ENCODE measurements at places on chromosomes 5 and 9. TPM values are rescaled to one million over a fixed set of nuclear protein-coding genes. Genes with fewer than 3 reads are reported as not detected.

The IL31RA gene
- total RNA-seq: 2.6 TPM

The RORB gene
- total RNA-seq: 2.1 TPM

The STK32A gene
- total RNA-seq: 2.8 TPM

The TOMM5 gene
- 113 TPM for total RNA-seq

The EMB gene
- 11.6 TPM for total RNA-seq

The MARCOL gene
- not detected for total RNA-seq

The IFNA21 gene
- total RNA-seq: not detected

DNA sequence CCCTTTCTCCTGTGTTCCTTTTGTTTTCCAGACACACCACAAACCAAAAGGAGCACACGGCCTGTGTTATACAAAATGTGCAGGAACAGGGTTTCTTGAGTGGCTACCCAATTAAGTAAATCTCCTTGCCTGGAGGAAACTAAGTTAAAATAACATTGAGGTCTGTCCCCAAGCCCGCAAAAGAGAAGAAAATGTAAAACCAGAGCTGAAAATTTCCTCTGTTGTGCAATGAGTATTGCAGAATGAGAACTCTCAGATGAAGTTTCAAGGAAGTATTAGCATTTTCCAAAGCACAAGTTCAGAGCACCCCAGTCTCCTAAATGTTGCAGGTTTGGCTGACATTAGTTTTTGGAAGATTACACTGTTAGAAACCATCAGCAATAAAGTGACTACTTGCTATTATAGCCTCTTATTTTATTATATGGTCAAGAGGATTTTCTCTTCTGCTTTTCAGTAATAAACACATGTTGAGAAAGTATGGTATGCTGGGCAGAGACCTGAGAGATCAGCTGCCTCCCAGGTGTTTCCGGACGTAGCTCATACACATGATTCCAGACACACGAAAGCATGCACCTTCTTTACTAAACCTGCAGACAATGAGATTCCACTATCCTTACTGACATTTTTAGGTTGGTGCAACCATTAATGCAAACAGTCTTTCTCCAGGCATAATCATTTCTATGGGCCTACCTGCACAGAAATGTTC is 161.3 kb downstream of the SNCAIP start:
- no peak for DNase-seq

DNA sequence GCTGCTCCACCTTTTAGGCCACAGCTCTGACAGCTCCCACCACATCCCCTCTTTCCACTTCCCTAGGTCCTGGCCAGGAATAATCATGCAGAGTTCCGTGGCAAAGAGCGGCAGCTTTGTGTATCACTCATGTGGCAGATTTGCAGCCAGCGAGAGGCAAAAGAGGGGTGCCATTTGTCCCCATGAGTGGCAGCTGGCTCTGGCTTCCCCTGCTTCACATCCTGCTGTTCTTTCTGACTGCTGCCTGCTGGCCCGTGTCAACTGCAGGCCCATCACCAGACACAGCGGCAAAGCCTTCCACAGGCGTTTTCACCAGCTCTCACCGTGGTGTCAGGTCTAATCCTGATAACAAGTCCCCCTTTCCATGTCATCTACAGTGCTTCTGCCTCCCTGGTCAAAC is 430.6 kb upstream of the DAP start:
- DNase-seq: no peak

DNA sequence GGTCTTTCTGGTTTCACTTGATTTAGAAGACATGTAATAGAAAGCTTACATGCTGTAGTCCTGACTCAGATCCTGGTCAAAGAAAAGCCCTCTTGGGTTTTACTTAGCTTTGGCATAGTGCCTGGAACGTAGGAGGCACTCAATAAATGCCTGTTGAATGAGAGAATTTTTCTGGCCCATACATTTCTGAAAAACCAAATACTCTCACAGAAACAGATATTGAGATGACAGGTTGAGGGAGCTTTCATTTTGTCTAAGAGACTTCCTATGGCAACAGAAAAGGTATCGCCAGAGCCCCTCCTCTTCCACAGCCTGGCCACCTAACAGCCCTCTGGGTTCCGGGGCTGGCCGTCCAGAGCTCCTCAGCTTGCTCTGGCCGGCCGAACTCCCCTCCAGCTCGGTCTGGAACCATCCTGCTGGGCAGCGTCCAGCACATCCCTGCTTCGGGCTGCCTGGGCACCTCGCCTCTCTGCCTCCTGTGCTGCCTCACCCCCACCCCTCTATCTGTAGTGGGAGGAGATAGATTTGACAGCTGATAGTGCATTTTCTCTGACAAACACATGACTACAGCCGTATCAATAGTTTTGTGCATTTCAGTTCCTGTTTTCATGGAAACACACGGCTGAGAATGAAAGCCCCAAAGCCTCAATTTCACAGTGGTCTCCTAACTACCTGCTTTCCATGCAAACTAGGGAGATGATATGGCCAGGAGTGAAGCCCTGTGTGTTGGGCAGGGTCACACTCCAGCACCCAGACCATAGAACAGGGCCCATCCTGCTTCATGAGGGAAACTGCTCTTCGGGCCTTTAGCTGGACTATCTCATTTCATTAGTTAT is 1.1 kb downstream of the IL4 start:
- peak; percentile 98 for DNase-seq

DNA sequence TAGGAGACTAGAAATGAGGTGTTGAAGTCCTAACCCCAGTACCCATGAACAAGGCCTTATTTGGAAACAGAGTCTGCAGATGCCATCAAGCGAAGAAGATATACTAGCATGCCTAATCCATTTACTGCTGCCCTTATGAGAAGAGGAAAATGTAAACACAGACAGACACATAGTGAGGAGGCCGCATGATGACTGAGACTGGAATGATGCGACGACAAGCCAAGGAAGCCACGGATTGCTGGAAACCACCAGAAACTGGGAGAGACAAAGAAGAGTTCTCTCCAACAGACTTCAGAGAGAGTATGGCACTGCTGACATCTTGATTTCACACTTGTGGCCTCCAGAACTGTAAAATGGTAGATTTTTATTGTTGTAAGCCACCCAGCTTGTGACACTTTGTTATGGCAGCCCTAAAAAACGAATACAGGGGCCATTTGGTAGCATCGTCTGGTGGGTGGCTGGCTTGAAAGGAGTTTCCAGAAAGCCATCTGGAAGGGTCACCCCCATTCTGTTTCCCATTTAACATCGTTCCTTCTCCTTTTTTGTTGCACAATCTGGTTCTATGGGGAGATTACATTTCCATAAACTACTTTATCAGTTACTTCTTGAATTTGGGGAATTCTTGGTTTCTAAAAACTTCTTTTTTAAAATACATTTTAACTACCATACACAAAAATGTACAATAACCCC is 193.1 kb downstream of the HSD17B3 start:
- DNase-seq: no peak

- no peak for DNase-seq
Measured at GRCh38 chr5:149040421-149040820, 22.4 kb downstream of the SH3TC2 start.

- DNase-seq: no peak
Measured at GRCh38 chr5:67363963-67364362, 167.4 kb upstream of the CD180 start.

DNA sequence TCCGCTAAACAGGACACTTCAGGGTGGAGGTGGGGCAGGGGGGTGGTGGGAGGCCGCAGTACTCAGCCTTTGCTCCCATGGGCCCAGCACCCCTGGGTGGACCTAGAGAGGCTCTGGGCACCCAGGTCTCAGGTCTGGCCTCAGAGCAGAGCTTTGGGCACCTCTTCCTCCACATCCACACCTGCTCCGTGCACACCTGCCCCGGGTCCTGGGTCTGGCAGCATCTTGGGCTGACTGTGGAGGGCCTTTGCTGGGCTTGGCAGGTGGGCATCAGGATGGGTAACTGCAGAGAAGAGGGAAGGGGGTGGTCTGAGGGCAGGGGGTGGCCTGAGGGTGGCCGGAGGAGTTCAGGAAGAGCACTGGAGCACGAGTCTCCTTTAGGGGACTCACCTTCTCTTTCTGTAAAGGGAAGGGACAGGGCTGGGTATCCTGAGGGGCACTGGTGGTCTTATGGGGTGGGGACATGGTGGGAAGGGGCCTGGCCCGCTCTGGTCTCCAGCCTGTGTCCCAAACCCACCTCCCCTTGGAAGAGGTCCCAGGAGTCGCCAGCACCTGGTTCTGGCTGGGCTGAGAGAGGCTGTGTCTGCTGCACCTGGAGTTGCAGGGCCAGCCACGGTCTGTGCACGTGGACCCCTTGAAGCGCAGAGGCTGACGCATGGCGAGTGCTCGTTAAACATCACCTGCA is 106.7 kb upstream of the IER5L start:
- no peak for DNase-seq

DNA sequence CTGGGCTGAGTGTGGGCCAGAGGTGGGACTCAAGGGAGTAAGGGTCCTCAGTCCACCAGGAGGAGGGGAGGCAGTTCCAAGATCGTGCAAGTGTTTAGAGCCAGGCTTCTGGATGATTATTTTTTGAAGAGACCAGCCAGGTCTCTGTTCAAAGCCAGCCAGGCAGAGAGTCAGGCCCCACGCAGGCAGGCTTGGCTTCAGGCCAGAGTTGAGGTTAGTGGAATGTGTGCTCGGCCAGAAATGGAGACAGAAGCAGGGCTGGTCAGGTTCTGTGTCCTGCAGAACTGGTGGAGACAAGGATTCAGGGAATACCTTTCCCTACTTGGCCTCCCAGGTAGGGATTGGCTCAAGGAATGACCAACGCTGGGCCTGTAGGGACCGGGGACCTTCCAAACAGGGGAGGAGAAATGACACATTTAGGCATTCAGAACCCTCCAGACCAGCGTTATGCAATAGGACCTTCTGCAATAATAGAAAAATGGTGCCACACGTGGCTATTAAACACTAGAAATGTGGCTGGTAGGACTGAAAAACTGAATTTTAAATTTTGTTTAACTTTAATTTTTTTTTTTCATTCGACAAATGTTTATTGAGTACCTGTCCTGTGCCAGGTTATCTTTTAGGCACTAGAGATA is 106.2 kb downstream of the CMYA5 start:
- peak; percentile 49 for DNase-seq

- no peak for DNase-seq
Measured at GRCh38 chr5:91183743-91184142, 199.4 kb downstream of the ARRDC3 start.

- no peak for DNase-seq
Measured at GRCh38 chr5:172504701-172505402, 50.5 kb upstream of the SH3PXD2B start.

DNA sequence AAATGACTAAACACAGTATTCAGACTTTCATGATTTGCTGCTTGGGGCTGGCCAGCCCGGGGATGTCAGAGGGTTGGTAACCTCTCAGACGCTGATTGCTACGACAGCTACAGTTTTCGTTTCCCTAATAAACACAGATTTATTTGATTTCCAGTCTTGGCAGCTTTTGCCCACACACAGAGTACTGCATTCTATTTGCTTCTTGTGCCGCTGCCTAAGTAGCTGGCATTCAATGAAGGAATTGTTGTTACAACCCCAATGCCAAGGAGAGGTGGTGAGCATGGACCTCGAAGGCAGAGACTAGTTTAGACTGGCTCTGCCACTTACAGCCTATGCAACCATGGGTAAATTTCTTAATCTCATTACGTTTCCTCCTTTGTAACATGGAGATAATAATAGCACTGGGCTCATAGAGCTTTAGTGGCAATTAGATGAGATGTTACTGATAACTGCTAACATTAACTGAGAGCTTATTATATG is 247.1 kb upstream of the PANK3 start:
- DNase-seq: no peak

DNA sequence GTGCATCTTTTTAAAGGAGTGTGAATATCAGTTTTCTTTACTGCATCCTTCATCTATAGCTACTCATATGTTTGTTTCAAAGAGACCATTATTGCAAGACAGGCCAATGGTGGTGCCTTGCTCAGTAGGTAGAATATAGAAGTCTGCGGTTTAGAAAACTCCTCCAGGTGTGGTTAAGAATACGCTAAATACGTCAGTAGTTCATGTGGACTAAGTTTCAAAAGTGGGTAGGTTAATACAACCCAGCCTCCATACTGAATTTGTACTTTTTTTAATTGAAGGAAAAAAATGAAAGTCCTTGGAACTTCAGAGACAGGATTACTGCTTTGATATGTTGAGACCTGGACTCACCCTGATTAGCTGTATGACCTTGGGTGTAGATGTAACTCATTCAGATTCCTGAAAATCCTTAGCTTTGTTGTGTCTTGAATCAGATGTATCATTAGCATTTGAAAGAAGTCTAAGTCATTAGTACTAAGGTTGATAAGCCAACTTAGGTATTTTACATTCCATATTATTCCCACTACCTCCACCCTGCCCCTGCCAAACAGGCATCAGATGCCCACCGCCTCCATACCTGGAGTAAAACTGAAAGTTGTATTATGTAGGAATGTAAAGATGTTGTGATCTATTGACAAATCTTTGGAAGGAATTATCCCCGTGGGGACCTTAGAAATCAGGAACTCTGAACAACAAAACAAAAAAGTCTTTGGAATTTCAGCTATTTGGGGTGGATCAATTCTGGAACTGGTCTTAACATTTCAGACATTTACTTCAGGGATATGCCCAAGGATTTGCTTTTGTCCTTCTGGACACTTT is 6.1 kb downstream of the BASP1 start:
- DNase-seq: peak; percentile 54

DNA sequence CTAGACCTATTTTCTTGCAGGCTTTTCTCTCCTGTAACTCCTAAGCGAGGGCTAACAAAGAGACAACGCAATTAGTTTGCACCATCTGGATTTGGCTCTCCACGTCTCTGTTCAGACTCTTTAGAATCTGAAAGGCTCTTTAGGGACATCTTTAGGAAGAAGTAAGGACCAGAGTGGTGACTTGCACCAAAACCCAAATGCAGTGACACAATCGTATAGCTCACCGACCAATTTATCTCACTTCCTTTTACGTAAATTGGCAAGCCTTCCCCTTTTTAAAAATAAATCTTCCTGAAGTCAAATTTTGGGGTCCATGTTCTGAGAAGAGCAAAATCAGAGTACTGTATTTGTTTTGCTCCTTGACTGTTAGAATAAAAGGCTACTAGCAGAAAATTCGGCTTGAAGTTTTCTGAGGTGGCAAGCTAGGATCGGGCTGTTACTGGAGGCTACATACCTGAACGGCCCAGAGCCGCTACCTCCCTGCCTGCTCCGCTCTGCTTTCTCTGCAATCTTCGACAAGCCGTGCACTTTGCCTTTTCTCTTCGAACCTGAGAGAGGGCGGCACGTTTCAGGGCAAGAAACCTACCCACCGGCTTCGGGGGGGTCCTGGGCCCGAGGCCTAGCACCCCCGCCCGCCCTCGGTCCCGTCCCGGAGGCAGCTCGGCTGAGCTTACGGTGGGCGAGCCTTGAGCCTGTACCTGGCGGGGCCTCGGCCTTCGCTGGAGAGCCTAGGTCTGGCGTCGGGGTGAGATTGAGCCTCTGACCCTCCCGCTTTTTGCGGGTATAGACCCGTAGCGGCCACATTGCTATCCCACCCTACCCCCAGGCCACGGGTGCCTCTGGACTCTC is 537 bp downstream of the MEIKIN start:
- DNase-seq: no peak

- DNase-seq: no peak
Measured at GRCh38 chr5:140338908-140339307, 7.5 kb downstream of the HBEGF start.

GRCh38 chr9:38008168-38009034 is 60.6 kb downstream of the SHB start:
- DNase-seq: peak; percentile 96

- DNase-seq: no peak
Measured at GRCh38 chr9:78407636-78408312, 110.8 kb downstream of the PSAT1 start.
